Diencephalon (tissue), 1 donor: ENCODE measurements at places on chromosomes 6 and 20. TPM values are rescaled to one million over a fixed set of nuclear protein-coding genes. Genes with fewer than 3 reads are reported as not detected.

Gene THBD
- total RNA-seq = 1.8 TPM

Gene ARFGEF3
- 47.3 TPM for total RNA-seq

Gene FAM162B
- 2.8 TPM for total RNA-seq

Gene MUCL3
- total RNA-seq = not detected

Gene IFT52
- total RNA-seq = 76.4 TPM

Gene NPEPL1
- total RNA-seq = 11.3 TPM

Gene MOCS3
- total RNA-seq = 8.1 TPM

Gene DDX27
- 22.8 TPM for total RNA-seq

Gene MUC22
- not detected for total RNA-seq

Gene OXT
- total RNA-seq = 46.4 TPM

Gene SNRPB
- 34.4 TPM for total RNA-seq

Gene ENPP3
- 1.2 TPM for total RNA-seq

Gene HLA-DRB1
- total RNA-seq = 9.9 TPM

Gene TSHZ2
- 22.1 TPM for total RNA-seq

Gene PBOV1
- not detected for total RNA-seq

Gene FHL5
- total RNA-seq = 0.92 TPM

Gene HDGFL1
- not detected for total RNA-seq

Gene CGA
- total RNA-seq = not detected

Gene MTO1
- total RNA-seq = 26.8 TPM

Gene HTR1B
- 9.2 TPM for total RNA-seq

Gene ANKRD66
- 3.5 TPM for total RNA-seq

Gene IP6K3
- 0.46 TPM for total RNA-seq

Gene FKBP1A
- 83.0 TPM for total RNA-seq

Gene ANKRD6
- 66.2 TPM for total RNA-seq

Gene C20orf141
- total RNA-seq = not detected

Gene BANF2
- total RNA-seq = not detected

Gene TP53RK
- total RNA-seq = 32.8 TPM

Gene RCAN2
- total RNA-seq = 42.7 TPM

Gene PHIP
- total RNA-seq = 51.0 TPM

Gene FAM209B
- total RNA-seq = not detected

Gene SGK2
- total RNA-seq = 0.46 TPM

Gene MAPK14
- 39.4 TPM for total RNA-seq

Gene FAM210B
- 17.3 TPM for total RNA-seq

Gene DYNLT2
- 2.5 TPM for total RNA-seq

Gene POM121L2
- total RNA-seq = not detected

Gene HLA-DMB
- 2.3 TPM for total RNA-seq
